Activated CD4-positive, alpha-beta T cell treated with anti-CD3 and anti-CD28 coated beads for 4 hours (primary cell): ENCODE measurements at places on chromosomes 16 and 17.
A peak's percentile ranks its signal among the peaks of the same experiment; 100 is the strongest.

DNA sequence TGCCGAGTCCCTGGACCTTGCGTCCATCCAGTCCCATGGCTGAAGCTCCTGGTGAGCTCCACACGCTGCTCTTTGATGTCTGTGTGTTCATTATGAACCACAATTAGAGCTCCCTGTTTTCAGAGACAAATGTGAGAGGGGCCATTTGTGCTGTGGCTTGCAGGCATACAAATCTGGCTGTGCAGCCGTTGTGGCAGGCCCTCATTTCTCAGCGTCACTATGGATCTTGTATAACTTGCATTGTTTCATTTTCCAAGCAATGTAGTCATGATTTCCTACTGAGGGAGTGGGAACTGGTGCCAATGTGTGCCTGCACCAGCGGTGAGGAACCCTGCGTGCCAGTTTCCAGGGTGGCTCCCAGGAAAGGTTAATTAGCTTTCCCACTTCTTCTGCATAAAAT, 542.6 kb downstream of the TMEM114 start:
- DNase-seq: no peak

GRCh38 chr17:63698381-63698885, 1.5 kb downstream of the LIMD2 start:
- peak; percentile 44 for DNase-seq

GRCh38 chr16:83899272-83899897, 470 bp downstream of the MLYCD start:
- DNase-seq: peak; percentile 70

DNA sequence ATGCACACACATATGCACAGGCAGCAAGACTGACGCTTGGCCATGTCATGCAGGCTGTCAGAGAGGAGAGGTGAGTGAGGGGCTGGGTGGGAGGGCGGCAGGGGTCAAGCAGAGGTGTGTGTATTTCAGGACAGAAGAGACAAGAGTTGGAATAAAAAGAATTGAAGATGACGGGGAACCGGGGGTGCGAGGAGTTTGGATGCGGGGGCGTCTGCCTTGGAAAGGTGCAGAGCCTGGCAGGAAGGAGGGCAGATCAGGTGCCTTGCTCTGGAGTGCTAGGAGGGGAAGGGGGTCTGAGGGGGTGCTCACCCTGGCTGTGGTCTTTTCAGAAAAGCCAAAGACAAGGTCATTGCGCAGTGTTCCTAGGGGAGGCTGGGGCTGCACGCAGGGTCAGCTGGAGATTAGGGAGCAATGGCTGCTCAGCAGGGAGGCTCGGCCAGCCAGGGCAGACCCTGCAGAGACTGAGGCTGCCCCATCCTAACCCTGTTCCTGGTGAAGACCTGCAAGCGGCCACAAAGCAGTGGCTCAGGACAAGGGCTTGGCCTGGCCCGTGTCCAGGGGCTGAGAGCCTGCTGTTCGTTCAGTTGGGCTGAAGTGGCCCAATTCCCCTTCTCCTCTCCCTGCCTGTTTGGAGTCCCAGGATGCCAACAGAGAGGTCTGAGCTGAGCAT, 23.7 kb upstream of the CBX4 start:
- no peak for DNase-seq

DNA sequence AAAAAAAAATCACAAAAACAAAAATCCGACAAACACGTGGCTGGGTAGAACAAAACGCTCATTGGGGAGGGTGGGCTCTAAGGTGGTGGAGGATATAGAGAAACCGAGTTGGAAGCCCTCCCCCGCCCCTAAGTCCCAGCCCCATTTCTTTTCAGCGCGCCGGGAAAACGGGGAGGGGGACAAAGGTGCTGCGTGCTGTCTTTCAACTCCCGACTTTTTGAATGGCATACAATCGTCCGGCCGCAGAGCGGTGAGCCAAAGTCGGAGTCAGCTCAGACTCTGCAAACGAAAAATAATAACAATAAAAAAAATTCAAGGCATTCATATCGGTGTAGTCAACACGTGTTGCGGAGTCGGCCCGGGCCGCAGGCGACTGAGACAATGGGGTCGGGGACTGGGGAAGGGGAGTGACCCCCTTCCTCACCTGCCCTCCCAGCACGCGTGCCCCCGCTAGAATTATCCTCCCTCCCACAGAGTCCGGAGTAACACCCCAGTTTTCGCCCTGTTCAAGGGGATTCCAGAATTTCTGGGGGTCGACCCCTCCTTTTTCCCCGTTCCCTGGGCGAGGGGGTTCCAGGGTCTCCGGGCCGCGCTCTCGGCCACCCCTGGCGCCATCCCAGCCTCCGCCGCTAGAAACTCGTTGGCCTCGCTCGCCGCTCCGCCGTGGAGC, 1.7 kb upstream of the IGF2BP1 start:
- DNase-seq: no peak

DNA sequence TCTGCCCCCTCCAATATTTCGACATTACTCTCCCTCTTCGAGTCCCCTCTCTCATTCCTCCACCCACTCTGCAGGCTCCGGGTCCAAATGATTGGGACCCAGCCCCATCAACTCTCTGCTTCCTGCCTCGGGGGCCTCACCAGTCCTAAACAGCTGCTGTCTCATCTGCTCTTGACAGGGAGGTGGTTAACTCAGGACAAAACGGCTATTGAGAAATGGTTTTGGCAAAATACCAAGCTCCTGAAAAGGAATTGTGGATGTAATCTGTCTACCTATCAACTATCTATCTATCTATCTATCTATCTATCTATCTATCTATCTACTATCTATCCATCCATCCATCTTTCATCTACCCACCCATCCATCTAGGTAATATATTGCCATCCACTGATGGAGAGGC, 2.2 kb downstream of the CD300H start:
- DNase-seq: no peak

- DNase-seq: no peak
These were observed 18.8 kb upstream of the NOS2 start for GRCh38 chr17:27819145-27819544.

DNA sequence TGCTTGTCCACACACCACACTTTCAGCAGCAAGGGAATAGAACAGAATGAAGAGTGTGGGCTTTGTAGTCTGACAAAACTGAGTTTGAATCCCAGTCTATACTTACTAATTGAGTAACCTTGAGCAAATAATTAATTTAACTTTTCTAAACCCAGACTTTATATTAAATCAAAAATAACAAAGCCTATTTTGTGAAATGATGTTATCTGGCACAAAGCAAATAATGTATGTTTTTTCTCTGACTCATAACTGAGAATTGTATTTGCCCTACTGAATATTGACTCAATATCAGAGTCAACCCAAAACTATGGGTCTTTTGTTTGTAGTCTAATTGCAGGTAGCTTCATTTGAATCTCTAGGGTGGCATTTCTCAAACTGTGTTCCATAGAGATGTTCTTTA, 77.9 kb upstream of the TANC2 start:
- no peak for DNase-seq

DNA sequence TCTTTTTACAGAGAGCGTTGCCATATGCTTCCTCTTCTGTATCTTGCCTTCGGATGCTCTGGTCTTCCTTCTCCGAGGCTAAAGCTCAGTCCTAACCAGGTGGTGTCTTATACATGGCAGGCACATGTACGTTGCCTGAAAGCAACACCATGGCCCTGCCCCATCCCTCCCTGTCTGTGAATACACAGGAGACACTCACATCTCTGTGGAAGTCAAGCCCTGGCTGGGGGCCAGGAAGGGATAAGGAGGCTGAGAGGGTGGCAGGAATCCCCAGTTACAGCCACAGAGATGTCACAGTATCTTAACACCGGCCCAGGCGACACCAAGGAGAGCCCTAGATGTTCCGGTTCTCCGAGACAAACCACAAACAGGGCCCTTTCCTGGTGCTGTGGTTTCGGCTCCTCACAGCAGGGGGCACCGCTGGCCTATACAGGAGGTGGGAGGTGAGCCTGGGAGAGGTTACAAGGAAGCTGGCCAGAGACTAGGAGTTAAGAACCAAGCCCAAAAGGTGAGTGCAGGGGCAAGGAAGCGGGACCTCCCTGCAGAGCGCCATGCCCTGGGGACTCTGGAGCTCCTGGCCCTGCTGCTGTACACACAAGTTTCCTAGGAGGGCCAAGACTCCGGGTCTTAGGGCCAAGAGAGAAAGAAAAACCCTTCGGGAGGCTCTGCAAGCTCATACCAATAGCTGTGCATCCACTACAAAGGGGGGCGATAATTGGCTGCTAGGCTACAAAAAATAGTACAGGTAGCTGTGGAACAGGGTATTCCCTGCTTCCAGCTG, 41.7 kb downstream of the SRL start:
- DNase-seq: no peak

DNA sequence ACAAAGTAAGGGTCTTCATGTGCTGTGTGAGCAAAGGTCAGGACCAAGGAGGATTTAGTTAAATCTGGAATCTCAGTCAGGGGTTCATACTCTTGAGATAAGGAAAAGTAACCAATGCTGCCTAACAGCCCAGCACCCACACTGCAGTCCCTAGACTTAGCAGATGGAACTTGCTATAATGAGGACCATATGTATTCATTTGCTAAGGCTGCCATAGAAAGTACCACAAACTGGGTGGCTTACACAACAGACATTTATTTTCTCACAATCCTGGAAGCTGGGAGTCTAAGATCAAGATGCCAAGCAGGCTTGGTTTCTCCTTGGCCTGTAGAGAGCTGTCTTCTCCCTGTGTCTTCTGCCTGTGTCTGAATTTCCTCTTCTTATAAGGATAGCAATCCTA, 20.8 kb downstream of the ZP2 start:
- DNase-seq: no peak

DNA sequence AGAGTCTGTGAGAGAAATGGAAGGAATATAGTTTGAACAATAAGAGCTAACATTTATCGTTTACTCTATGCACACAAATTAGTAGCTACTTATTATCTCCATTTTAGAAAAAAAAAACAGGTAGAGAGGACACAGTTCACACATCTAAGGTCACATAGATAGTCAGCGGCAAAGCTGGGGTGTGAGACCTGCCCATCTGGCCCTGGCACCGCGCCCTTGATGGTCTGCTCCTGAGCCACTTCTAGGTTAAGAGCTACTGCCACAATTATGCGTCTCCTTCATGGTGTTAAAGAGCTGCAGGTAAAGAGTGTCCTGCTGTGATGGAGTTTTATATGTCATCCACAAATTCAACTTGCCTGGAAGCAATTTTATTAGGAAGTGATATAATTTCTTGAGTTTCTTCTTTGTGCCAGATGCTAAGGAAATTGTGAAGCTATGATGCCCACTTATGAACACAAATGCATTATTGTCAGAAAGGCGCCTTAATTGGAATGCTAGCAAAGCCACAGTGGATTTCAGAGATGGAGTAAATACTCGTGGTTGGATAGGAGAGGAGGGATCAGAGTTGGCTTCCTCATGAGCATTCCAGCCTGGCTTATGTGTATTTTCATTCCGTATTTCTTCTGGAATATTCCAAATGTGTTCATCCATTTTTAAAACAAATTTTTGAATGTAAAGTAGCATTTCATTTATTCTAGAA, 21.3 kb upstream of the MFSD6L start:
- no peak for DNase-seq

DNA sequence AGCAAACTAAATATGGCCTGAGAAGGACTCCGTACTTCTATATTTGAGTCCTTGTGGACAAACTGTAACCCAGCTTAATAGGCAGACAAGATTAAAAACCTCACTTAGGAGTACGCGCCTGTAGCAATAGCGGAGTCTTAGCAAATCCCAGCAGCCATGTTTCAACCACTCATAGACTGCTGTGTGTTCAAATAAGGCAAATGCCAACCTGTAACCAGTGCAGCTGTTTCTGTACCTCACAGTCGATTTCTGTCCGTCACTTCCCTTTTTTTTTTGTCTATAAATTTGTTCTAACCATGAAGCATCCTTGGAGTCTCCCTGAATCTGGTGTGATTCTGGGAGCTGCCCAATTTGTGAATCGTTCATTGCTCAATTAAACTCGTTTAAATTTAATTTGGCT, 30.2 kb downstream of the TANC2 start:
- DNase-seq: no peak

DNA sequence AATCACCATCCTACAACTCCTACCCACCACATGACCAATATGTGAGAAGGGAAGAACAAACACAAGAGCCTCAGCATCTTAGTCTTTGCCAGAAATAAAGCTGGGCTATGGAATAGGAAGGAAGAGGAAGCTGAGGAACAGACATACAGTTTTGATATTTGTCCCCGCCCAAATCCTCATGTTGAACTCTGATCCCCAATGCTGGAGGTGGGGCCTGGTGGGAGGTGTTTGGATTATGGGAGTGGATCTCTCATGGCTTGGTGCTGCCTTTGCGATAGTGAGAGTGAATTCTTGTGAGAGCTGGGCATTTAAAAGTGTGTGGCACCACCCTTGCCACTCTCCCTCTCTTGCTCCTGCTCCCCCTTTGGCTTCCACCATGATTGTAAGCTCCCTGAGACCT, 52.4 kb upstream of the NLK start:
- DNase-seq: no peak

DNA sequence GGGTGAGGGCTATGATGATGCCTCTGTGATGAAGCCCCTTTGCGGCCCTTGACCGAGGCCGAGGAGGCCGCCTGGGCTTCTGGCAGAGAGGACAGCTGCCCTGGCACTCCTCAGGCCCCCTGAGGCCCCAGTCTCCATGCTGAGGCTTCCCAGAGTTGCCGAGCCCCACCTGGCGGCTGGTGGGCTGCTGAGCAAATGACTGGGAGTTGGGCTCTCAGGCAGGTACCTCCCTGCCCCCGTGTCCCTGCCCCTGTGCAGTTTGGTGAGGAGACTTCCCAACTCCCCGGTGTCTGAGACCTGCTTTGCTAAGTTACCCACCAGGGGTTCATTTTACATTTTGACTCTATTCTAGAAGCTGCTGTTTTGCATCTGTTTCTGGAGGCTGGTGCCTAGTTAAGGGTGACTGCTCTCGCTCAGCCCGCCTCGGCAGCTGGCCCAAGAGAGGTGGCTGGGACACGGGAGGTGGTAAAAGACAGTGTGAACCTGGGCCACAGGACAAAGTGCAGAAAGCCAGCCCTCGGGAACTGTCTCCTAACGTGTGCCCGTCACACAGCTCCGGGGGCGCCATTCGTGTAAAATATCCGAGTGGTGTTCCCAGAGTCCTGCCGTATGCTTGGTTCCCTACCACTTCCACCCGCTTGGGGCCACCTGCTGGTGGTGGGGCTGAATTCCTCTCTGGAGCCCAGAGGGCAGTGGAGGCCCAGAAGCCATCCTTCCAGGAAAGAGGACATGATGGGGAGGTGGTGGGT, 134.5 kb downstream of the RAB11FIP4 start:
- DNase-seq: no peak

GRCh38 chr17:34283571-34283970, 2.0 kb upstream of the CCL11 start:
- DNase-seq: no peak

GRCh38 chr17:72380737-72381136, 259.9 kb downstream of the SOX9 start:
- no peak for DNase-seq
